ENCODE measurements at places on chromosomes 3 and 15. TPM values are rescaled to one million over a fixed set of nuclear protein-coding genes. Genes with fewer than 3 reads are reported as not detected.
A peak's percentile ranks its signal among the peaks of the same experiment; 100 is the strongest.

DNA sequence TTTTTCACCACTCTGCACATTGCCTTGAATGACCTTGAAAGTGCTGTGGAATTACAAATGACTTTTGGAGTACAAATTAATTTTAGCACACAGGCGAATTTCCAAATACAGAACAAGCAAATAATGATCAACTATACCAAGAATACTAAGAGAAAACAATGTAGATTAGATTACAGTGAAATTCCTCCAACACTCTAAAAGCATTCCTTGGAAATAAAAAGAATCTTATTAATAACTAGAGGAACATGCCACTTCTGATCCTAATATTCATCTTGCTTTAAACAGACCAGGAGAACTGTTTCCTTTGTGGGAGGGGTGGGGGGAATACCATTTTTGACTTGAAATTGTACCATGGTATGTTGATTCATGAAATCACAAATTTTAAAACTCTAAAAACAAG lies 167.5 kb downstream of the SUCLG2 start:
- DNase-seq = no peak
- no peaks in the 10 kb centered on the region for H3K4me1 ChIP-seq
- no peaks in the 10 kb centered on the region for H3K27me3 ChIP-seq
- no peak overlapping the region for H3K27ac ChIP-seq

DNA sequence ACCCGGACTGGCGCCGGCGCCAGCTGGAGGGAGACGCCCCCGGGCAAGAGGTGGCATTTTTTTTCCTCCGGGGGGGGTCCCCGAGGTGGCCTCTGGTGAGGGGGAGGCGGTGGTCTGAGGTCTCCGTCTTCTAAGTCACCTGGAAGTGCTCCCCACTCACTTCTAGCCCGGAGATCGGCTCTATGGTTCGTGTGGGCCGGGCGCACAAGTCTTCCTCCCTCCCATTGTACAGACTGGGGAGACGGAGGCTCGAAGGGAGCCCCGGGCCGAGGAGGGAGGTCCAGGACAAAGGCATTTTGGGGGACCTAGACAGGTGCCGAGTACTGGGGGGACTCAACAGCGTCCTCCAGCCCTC lies 4.4 kb downstream of the GATA2 start:
- H3K4me1 ChIP-seq = peaks cover 82% of the 10 kb centered on the region
- H3K36me3 ChIP-seq = no peaks in the 10 kb centered on the region
- peak overlapping the region; percentile 63 for H3K4me3 ChIP-seq
- peaks cover 30% of the 10 kb centered on the region for H3K27me3 ChIP-seq
- no peak for DNase-seq

GRCh38 chr3:7447197-7447769 lies 586.4 kb downstream of the GRM7 start:
- H3K27me3 ChIP-seq = no peaks in the 10 kb centered on the region
- no peak for DNase-seq
- H3K27ac ChIP-seq = no peak overlapping the region
- no peaks in the 10 kb centered on the region for H3K36me3 ChIP-seq
- no peaks in the 10 kb centered on the region for H3K4me1 ChIP-seq
- no peak overlapping the region for H3K4me3 ChIP-seq

Gene RTP3
- total RNA-seq = not detected

Gene C2CD4B
- 3.3 TPM for total RNA-seq

DNA sequence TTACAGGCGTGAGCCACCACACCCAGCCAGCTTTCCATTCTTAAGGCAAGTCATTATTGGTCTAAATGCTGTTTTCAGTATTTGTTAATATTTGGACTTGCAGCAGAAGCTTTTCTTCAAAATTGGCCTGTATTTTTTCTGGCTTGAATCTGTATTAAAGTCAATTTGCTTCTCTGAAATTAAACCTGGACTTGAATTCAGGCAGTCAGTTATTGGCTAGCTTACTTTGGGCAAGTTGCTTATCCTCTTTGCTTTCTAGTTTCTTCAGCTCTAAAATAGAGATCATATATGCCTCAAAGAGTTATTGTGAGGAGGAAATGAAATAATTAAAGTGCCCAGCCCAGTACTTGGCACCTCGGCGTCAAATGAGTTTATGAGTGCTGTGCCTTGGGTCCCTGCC lies 17.3 kb downstream of the STARD9 start:
- H3K4me1 ChIP-seq = peaks cover 26% of the 10 kb centered on the region
- H3K27ac ChIP-seq = peak overlapping the region; percentile 75
- no peak overlapping the region for H3K4me3 ChIP-seq

Gene GTF2A2
- 56.3 TPM for total RNA-seq

DNA sequence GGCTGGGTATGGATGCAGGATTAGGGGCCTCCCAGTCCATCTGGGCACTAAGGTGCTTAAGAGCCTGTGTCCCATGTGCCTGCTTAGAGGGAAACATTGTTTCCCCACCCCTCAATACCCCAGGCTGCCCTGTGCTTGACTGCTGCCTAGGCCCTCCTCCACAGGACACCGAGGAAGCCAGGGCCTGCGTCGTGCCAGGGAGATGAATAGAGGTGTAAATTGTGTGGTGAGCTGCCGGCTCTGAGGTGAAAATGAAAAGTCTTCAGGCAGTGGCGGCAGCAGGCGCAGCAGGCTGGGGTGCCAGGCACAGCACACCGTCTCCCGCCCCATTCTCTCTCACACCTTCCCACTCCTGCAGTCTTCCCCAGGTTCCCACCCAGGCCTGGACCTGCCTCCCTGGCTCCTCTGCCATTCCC lies 13.9 kb upstream of the GRM2 start:
- no peak overlapping the region for H3K4me3 ChIP-seq
- H3K4me1 ChIP-seq = peaks cover 6% of the 10 kb centered on the region
- no peak overlapping the region for H3K27ac ChIP-seq

Gene ACKR4
- total RNA-seq = 0.42 TPM

DNA sequence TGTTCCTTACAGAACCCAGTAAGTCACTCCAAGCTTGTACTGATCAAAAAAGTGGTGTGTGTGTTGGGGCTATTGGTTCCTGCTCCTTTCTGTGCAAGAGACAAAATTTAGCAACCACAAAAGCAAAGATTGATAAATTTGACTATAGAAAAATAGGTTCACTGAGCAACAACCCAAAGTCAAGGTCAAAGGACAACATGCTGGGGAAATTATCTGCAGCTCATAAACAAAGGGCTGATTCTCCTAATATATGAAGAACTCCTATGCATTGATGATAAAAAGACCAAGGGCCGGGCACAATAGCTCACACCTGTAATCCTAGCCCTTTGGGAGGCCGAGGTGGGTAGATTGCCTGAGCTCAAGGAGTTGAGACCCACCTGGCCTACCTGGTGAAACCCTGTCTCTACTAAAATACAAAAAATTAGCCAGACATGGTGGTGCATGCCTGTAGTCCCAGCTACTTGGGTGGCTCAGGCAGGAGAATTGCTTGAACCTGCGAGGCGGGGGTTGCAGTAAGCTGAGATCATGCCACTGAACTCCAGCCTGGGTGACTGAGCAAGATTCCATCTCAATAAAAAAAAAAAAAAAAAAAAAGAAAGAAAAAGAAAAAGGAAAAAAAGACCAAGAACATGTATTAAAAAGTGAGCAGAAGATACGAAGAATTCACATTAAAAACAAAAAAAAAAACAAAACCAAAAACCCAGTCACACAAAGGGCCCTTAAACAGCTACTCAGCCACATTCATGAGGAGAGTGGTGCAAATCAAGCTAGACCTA lies 29.8 kb downstream of the PPCDC start:
- no peak for DNase-seq
- no peaks in the 10 kb centered on the region for H3K36me3 ChIP-seq
- H3K27ac ChIP-seq = no peak overlapping the region
- H3K27me3 ChIP-seq = no peaks in the 10 kb centered on the region
- H3K4me3 ChIP-seq = no peak overlapping the region

DNA sequence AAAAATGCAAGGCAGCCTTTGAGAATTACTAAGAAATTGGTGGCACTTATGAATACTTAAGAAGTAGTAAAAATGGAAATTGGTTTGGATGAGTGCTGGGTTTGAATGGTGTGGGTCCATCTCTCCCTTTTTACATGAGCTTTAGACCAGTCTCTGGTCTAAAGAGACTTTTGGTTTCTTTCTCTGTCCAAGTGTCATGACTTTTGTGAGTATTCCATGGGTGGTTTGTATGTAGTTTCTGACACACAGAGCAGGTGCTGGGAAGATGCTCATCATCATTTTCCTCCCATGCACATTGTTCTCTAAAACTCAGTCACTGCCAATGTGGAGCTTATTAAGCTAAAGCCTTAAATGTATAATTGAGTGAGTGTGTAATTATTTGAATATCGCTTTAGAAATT lies 63.5 kb downstream of the KAT2B start:
- no peak for DNase-seq
- H3K4me1 ChIP-seq = peaks cover 5% of the 10 kb centered on the region
- no peaks in the 10 kb centered on the region for H3K27me3 ChIP-seq
- no peak overlapping the region for H3K4me3 ChIP-seq
- peaks cover 15% of the 10 kb centered on the region for H3K36me3 ChIP-seq

DNA sequence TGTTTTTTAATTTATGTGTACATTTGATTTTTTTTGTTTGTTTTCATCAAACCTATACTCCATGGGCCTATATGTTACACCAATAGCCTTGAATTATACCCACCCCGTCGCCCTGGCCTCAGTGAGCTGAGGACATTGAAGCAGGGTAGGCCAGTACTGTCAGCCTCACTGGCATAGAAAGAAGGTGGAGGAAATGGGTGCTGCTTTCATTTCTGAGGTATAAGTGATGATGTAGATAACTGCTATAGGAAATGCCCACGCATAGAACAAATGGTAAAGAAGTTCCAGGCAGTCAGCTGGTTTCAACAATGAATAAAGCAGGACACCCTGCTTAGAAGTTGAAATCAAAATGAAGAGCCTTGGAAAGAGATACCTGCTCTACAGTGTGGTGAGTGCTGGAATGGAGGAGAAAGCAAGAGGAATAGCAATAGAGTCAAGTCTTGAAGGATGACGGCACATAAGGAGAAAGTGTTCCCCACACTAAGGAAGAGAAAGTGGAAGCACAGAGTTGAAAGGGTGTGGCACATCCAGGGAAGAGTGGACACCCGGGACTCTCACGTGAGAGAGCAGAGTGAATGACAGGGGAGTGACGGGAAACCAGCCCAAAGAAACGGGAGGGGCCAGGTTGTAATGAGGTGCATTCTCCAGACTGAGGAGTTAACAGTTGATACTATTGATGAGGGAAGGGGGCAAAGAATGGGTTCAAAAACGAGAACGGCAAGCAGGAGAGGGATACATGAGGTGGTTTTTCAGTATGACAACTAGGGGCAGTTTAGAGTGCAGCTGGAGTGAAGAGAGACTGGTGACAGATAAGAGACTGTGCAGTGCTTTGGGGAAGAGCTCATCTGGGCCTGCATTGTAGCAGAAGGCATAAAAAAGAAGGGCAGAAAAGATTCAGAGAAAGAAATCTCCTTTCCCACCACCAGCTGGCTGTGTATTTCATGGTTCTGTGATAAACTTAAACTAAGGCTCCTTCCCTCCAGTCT lies 70.5 kb downstream of the KLHL25 start:
- peaks cover 30% of the 10 kb centered on the region for H3K4me1 ChIP-seq
- H3K36me3 ChIP-seq = peaks cover 96% of the 10 kb centered on the region
- DNase-seq = no peak
- no peak overlapping the region for H3K4me3 ChIP-seq
- H3K27me3 ChIP-seq = no peaks in the 10 kb centered on the region

DNA sequence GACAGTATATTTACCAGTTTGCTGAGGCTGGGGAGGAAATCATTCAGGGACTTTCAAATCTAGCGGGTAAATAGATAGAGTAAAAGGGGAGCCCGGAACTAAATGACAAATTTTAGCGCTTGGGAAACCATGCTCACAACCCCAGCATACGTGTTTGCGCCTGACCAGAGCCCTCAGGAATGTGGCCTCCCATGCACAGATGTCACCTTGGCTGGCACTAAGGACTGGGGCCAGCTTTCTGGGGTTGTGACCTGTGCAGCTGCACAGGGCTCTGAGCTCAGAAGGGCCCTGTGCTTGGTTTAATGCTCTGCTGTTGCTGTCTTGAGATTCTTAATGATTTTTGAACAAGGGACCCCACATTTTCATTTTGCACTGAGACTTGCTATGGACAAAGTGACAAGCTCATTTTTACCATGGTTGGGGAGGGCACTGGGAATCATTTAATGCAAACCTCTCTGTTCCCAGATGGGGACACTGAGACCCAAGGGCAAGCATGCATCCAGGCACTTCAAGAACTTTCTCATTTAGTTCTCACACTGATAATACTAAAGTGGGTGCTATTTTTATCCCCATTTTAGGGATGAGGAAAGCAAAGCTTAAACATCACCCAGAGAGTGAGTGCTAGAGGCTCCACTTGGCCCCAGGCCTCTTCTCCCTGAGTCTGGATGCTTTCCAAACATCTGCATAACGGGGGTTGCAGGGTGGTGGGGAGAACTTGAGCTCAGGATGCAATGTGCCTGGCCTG lies 44.1 kb upstream of the FAM107A start:
- no peaks in the 10 kb centered on the region for H3K27me3 ChIP-seq
- peaks cover 17% of the 10 kb centered on the region for H3K4me1 ChIP-seq
- H3K36me3 ChIP-seq = no peaks in the 10 kb centered on the region
- H3K27ac ChIP-seq = no peak overlapping the region
- DNase-seq = no peak
- no peak overlapping the region for H3K4me3 ChIP-seq

GRCh38 chr3:193230610-193231009 lies 10.4 kb upstream of the PLAAT1 start:
- no peak overlapping the region for H3K27ac ChIP-seq
- DNase-seq = no peak
- H3K4me3 ChIP-seq = no peak overlapping the region
- H3K27me3 ChIP-seq = no peaks in the 10 kb centered on the region
- H3K4me1 ChIP-seq = no peaks in the 10 kb centered on the region

GRCh38 chr3:187000711-187001151 lies 70.4 kb downstream of the ST6GAL1 start:
- no peaks in the 10 kb centered on the region for H3K27me3 ChIP-seq
- no peak overlapping the region for H3K27ac ChIP-seq
- no peak overlapping the region for H3K4me3 ChIP-seq
- DNase-seq = no peak

DNA sequence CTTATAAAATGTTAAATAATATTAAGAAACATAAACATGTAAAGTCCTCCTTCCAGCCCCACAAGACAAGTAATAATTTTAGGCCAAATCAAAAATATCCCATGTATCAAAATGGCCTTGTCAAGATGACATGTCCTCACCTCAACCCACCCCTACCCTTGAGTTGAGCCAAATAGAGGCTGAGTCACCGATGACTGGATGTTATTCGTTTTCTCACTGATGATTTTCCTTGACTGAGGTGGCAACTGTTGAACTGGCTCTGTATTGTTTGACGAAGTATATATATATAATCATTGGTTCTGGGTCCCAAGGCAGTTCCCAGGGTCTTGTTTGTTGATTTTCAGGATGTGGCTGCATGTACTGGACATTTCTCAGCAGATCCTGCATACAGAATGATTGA lies 75.3 kb downstream of the TMEM108 start:
- H3K36me3 ChIP-seq = no peaks in the 10 kb centered on the region
- no peak overlapping the region for H3K4me3 ChIP-seq
- no peaks in the 10 kb centered on the region for H3K4me1 ChIP-seq

- peak; percentile 92 for DNase-seq
- peak overlapping the region; percentile 94 for H3K27ac ChIP-seq
- no peaks in the 10 kb centered on the region for H3K27me3 ChIP-seq
- H3K4me1 ChIP-seq = peaks cover 68% of the 10 kb centered on the region
Observed at GRCh38 chr3:114624047-114624445, 330.2 kb downstream of the TIGIT start.

- no peaks in the 10 kb centered on the region for H3K36me3 ChIP-seq
- H3K4me3 ChIP-seq = peak within 1 kb of the TSS; percentile 81
- H3K27ac ChIP-seq = peak within 1 kb of the TSS; percentile 92
- peak; percentile 94 for DNase-seq
- peaks cover 33% of the 10 kb centered on the region for H3K4me1 ChIP-seq
Observed at GRCh38 chr3:124887177-124887931, at the start of gene ITGB5. Gene ITGB5, minus strand, starts transcription at chr3:124887365. Its CDS starts 365 bp downstream, at chr3:124887000.

GRCh38 chr3:99638167-99638948 lies at the start of gene COL8A1:
Gene COL8A1, plus strand, starts transcription at chr3:99638594. Its CDS starts 152,089 bp downstream, at chr3:99790683.
- H3K4me1 ChIP-seq = peaks cover 25% of the 10 kb centered on the region
- peak within 1 kb of the TSS; percentile 61 for H3K4me3 ChIP-seq
- H3K36me3 ChIP-seq = no peaks in the 10 kb centered on the region
- H3K27me3 ChIP-seq = no peaks in the 10 kb centered on the region

Gene ITIH1
- total RNA-seq = not detected
